EL (cell line): ENCODE measurements at places on chromosomes 5 and 9.

- no peak for DNase-seq
These were observed 16.4 kb upstream of the ARL15 start for GRCh38 chr5:54326662-54327270.

DNA sequence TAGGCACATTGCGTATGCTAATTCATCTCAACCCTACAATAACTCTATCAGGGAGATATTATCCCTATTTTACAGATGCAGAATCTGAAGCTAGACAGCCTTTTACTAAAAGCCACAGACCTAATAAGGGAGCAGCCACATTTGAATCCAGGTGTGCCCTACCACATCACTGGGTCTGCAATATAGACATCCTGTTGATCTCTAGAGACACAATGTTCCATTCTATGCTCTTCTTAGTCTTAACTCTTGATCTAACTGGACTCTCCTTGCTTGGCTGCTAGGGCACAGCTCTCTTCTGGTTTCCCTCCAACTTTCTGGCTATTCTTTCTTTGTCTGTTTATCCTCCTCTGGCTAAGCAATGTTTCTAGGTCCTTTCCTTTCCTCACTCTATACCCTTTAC lies 1.4 kb upstream of the SPATA6L start:
- no peak for DNase-seq

DNA sequence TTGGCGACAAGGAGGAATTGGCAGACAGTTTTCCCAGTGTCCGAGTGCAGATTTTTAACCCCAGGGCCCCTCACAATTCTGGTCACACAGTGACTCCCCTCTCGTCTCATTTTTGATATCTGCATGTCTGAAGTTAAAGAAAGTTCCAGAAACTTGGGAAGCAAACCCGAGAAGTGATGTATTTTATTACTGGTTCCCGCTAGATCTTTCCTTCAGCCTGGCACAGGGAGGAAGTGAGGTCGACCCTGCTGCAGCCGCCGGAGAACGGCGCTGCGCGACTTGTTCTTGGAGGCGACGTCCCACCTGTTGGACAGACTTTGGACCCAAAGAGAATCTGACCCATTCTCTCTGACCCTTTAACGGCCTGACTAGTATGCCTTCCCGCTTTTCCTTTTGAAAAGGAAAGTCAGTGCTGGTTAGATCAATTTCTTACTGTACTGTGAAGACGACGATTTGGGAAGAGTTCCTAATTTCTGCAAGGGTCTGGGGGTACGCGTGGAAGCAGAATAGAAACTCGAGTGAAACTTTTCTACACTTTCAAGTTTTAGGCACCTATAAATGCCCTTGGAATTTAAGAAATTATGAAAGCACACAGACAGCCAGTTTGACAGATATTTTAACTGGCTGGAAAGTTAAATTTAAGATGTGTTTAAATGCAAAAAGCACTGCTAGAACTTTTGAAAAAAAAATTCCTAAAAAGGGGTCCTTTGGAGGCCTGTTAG lies 744 bp downstream of the OTULIN start:
- DNase-seq, result peak; percentile 45

GRCh38 chr5:23507278-23507685 lies at the start of gene PRDM9:
TSS of gene PRDM9 (plus strand) at chr5:23507609. CDS start at chr5:23509034, 1,425 bp downstream.
- DNase-seq, result no peak

- DNase-seq, result peak; percentile 87
These were observed 49.0 kb downstream of the NPR3 start for GRCh38 chr5:32760091-32760509.

DNA sequence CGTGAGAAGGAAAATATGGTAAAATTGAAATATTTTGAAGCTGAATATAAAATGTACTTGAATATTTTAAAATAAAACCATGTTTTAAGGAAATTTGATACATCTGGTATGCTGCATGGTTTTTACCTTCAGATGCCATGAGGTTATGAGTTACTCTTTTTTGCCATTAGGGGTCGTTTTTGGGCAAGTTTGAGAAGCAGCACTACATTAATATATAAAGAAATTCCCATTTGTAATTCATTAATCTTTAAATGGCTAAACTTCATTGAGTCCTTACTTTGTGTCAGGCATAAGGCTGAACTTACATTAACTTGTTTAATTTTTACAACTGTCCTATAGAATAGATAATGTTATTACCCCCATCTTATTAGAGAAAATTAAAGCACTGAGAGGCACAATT lies 152.3 kb downstream of the KDM4C start:
- peak; percentile 27 for DNase-seq

DNA sequence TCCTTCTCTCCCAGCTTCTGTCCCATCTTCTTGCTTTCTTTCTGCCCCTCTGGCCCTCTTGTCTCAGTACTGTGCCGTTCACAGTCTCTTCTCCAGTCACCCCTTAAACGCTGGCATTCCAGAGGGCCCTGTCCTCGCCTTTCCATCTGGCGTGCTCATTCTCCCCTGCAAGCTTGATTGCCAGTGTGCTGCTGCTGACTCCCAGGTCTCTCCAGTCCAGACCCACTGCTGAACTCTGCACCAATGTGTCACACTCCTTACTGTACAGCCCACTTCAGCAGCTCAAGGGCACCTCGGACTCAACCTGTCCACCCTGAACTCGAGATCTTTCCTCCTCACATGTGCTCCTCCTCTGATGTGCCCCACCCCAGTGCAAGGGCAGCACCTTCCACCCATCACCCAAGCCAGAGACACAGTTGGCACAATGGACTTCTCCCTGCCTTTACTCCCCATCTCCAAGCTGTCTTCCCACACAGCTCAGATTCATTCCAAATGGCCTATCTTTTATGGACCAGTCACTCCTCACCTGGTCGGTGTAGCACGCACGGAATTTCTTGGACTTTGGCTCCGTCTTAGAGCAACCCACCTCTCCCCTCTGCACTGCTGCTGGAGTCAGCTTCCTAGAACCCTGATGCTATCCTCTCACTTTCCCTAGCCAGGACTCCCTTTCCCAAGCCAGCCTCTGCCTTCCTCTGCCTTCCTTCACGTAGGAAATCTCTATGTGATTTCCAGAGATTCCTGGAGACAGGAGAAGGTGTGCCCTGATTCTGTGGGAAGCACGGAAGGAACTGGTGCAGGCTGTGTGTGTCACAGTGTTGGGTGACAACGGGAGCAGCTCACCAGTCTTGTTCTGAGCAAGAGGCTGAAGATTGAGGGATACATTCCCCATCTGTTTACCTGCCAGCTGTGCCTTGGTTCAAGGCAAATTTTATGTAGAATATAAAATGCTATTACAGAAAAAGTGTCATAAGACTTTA lies 26.0 kb upstream of the SLC2A8 start:
- DNase-seq, result no peak

DNA sequence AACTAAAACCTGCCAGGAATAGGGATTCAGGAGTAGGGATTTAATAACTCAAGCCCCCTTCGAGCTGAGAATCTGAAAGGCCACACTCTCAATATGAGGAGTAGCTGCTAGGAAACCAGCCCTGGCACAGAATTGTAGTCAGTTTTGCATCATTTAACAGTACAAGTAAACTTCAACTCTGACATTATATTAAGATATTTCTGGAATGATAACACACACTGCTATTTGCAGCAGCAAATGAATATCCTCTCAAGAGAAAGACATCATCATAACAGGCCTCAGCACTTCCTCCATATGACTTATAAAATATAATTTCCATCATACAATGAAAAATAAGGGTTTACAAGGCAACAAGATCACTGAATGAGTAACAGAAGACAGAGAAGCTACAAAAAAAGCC lies 138.2 kb upstream of the RFX3 start:
- DNase-seq, result no peak

DNA sequence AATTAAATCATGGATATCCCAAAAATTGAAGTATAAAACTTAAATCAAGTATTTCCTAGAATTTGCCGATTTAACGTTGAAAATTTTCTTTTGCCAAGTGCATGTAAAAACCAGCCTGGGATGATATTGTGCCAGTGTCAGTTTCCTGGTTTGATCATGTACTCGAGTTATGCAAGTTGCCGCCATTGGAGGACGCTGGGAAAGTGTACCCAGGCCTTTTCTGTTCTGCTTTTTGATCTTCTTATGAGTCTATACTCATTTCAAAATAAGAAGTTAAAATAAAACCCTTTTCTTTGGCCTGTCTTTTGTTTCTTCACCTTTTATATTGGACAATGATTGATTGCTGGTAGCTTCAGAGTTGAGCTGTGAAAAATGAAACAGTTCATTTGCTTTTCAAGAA lies 93.1 kb upstream of the NFIL3 start:
- no peak for DNase-seq

GRCh38 chr5:172943283-172943841 lies 15.9 kb upstream of the RPL26L1 start:
- peak; percentile 93 for DNase-seq

DNA sequence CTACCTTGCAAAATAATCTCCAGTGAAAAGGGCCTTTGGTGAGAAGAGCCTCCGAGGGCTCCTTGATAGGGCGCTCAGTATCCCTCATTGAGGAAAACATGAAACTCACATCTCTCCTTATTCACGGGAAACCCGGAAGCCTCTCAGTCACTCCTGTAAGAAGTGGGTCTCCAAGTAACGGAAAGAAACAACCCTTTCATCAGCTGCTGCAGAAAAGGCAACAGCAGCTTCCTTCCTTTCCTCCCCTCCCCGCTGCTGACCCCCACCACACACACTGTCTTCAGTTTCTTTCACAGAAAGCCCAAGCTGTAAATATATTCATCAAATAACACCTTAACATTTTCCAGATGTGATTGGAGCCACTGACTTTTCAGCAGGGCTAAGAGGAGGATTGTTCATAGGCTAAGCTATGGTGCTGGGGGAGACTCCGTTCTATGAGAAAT lies 81.4 kb downstream of the C9orf152 start:
- no peak for DNase-seq

- no peak for DNase-seq
These were observed 90.1 kb downstream of the THBS4 start for GRCh38 chr5:80125022-80125961.

DNA sequence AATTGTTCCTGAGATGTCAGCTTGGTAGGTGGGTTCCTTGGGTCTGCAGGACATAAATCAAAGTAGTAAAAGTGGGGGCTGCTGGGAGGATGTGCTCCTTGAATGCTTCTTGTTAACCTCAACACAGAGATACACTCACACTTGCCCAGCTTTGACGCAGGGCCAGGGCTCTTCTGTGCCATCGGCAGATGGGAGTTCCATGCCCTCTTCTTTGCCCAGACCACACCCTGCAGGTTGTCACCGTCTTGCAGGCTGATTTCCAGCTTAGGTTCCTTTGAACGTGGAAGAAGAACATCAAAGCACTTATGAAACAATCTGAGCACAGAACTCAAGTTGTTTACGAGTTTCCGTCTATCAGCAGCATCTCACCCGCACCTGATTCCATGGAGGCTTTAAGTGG lies 11.0 kb downstream of the DBH start:
- no peak for DNase-seq

GRCh38 chr5:13278811-13279210 lies 665.7 kb downstream of the DNAH5 start:
- DNase-seq, result no peak

- DNase-seq, result peak; percentile 14
These were observed at the start of gene SHC3 for GRCh38 chr9:89177944-89178829. TSS of gene SHC3 (minus strand) at chr9:89178818. CDS start at chr9:89178460, 358 bp downstream.

DNA sequence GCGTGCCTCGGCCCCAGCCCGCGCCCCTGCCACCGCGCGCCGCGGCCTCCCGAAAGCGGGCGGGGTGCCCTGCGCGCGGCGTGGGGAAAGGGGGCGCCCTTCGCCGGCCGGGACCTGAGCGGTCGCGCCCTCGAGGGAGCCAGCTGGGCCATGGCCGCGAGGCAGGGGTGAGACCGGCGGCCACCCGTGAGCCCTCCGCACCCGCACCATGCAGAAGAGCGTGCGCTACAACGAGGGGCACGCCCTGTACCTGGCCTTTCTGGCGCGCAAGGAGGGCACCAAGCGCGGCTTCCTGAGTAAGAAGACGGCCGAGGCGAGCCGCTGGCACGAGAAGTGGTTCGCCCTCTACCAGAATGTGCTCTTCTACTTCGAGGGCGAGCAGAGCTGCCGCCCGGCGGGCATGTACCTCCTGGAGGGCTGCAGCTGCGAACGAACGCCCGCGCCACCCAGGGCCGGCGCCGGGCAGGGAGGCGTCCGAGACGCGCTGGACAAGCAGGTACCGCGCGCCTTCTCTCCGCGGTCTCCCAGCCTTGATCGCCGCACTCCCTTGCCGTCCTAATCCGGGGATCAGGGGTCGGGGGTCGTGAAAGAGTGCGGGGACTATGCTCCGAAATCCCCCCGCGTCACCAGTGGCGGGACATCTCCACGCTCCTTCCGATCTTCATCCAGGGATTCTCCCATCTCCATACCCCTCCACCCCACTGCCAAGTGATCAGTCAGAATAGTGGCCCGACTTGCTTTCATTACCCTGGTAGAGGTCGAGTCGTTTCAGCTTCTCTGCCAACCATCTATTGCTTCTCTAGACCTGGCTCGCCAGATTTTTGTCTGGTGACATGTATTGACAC lies 590 bp downstream of the RASGRF2 start:
- peak; percentile 32 for DNase-seq

DNA sequence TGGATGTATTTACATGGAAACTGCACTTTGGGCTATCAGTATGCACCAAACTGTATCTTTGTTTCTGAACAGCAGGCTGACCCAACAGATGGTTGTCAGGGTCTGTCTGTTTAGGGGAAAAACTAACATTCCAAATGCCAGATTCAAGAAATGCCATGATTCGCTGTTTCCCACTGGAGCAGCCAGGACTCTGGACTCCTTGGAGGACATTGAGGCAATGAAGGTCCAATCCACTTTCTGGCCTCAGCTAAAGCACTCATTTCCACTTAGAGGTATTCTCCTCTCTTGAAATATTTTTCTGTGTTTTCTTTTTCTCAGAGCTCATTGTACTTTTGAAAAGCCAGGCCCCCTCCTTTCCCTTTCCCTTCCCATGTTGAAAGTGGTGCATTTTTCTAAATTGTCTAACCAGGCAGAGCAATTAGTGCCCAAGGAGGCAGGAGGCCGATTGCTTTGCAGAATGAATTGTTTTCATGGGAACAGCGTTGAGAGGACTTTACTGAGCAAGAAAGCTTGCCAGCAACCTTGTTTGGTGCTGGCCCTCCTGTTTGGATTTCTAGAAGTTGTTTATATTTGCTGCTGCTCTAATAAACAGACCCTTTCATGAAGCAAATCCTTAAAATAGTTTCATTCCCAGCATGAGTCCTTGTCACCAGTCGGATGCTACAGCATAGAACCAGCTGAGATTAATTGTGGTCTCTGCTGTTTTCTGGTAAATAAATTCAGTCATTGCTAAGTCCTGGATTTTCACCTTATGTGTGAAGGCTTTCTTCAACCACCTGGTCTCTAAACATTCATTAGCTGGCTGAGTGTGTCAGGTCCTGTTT lies 132.8 kb upstream of the TAF11L2 start:
- DNase-seq, result no peak

DNA sequence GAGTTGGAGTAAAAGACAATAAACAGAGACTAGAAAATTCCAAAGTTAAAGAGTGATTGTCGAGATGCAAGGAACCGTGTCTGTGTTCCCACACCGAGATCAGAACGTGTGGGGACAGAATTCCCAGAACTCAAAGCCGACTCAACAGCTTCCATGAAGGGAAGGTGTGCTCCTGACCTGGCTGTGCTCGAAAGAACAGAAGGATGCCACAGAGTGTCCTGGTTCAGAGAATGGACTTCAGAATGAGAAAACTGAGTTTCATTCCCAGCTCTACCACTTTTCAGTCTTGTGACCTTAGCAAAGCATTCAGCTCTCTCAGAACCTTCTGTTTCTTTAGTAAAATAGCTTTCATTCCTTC lies 420.0 kb upstream of the SLC30A5 start:
- DNase-seq, result no peak
